ENCODE measurements at places on chromosomes 3 and 15.

DNA sequence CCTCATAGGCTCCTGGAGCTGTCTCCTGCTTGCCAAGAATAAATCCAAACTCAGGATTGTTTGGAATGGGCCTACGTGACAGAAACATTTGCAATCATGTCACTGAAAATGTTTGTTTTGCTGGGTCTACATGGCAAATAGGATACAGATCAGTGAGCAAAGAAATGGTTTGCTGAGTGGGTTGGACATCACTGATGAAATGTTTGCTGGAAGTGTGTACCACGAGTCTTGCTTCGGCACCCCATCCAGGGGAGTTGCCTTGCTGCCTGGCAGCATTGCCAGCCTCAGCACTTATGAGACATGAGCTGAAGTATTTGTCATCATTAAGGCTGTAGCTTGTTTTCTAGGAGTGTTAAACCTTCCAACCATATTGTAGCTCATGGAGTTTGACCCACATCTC, 213.3 kb upstream of the CFAP20DC start:
- no peak for DNase-seq

GRCh38 chr3:48232734-48233133, 8.2 kb upstream of the ZNF589 start:
- DNase-seq, result peak; percentile 79

DNA sequence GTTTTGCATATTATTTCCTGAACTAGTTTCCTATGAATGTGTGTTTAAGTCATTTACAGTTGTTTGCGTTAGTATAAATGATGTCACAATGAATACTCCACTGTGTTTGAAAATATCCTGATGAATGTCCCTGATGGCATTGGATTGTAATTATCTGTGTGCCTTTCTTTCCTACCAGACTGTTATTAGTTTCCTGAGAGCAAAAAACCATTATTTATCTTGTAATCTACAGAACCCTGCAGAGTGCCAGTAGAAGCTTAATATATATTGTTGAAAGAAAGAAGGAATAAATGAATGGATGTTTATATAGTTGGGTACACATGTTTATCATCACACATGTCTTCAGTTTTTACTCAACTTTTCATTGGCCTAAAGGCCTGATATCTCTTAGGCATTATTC, 312.6 kb downstream of the AGBL1 start:
- no peak for DNase-seq

DNA sequence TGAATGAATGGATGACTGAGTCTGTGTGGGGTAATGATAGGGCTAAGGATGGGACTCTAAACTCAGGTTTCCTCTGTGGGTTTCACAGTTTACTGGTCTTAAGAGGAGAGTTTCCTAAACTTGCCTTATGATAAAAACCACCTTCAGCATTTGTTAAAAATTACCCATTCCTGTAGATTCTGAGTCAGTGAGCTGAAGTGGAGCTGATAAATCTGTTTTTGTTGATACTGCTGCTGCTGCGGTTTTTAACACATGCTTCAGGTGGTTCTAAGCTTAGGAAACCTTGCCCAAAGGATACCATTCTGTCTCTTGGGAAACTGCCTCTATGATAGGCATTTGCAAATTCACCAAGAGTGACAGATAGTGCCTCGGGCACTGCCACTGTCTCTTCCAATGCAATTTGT, 52.6 kb downstream of the MECOM start:
- DNase-seq, result no peak

DNA sequence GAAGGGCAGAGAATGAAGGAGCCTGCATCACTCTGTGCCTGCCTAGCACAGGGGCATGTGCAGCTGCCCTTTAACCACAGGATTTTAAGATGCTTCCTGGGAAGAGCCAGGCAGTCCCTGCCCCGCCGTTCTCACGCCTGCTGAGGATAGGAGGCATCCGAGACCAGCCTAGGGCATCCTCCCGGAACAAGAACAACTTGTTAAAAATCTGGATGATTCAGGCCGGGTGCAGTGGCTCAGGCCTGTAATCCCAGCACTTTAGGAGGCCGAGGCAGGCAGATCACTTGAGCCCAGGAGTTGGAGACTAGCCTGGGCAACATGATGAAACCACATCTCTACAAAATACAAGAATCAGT, 15.2 kb downstream of the NRROS start:
- DNase-seq, result no peak

All from activated T-cell treated with anti-CD3 and anti-CD28 coated beads, Interleukin-2, amount 50 U/mL, for 48 hours (primary cell).